B cell (primary cell): ENCODE measurements at places on chromosomes 3 and 15.

DNA sequence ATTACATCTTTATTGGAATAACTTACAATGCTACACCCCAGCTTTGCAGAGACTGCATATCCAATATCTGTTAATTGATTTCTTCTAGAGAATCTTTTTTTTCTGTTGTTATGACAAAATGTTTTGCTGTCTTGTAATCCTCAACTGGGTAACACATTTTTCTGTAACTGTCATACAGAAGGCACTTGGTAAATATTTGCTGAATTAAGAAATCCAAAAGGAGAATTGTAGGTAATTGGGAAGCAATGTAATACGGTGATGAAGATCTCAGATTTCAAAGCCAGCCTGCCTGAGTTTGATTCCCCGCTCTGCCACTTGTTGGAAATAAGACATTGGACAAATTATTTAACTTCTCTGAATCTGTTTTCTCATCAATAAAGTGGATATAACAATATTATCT, 169.1 kb downstream of the WDR72 start:
- DNase-seq: no peak

DNA sequence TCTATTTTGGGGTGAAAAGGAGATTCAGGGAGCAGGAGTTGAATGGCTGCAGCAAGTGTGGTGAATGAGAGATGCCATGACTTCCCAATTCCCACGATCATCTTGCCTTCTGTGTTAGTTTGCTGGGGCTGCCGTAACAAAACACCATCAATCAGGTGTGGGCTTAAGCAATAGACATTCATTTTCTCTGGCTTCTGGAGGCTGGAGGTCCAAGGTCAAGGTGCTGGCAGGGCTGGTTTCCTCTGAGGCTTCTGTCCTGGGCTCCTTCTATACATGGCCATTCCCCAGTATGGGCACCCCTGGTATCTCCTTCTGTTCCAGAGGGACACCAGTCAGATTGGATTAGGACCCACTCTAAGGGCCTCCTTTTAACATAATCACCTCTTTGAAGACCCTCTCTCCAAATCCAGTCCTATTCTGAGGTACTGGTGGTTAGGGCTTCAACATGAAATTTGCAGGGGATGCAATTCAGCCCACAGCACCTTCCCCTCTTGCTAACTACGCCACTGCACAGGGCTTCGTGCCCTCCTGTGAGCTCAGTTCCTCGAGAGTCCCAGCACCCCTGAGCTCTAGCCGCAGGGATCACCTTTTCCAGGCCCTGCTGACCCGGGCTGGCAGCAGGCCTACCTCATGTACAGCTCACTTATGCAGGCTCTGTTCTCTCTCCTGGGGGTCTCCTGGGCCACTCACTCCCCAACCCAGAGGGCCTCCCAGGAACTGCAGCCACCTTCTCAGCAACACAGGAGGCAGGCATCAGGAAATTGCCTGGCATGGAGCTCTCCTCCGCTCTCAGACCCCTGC, 37.3 kb upstream of the SLC6A11 start:
- no peak for DNase-seq

- DNase-seq: no peak
Measured at GRCh38 chr3:186882881-186883685, 40.6 kb downstream of the ADIPOQ start.

DNA sequence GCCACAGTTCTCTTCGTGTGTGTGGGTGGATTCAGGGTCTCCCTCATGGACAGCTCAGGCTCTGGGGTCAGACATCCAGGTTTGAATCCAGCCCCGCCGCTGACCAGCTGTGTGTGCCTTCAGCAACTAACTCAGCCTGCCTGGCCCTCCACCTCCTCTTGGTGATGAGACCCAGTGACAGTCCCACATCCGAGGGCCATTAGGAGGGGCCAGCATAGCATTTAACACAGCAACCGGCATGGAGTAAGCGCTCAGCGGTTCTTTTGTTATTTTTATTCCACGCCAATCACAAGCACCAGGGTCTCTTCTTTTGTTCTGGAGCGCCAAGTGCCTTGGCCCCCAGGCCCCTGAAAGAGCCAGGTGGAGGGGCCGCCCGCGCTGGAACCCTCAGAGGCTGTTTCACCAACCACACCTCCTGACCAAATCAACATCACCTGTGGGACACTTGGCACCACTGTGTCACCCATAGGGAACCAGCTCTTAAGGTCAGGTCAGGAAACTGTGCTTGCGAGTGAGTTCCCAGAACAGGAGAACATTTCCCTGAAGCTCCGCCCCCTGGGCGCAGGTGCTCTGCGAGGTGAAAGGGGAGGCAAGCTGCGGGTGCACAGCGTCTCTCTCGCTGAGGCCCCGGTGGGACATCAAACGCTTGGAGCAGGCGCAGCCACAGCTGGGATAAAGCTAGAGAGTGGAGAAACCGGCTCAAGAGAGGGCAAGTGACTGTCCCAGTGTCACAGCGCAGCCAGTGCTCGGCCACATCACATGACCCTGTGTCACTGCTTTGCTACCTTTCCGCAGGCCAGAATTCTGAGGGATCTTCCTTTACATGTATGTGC, 311.3 kb downstream of the UACA start:
- DNase-seq: no peak

GRCh38 chr15:41671656-41672648, 11.7 kb downstream of the MGA start:
- DNase-seq: no peak

GRCh38 chr3:177195242-177195991, 1.9 kb downstream of the TBL1XR1 start:
- DNase-seq: peak; percentile 32

DNA sequence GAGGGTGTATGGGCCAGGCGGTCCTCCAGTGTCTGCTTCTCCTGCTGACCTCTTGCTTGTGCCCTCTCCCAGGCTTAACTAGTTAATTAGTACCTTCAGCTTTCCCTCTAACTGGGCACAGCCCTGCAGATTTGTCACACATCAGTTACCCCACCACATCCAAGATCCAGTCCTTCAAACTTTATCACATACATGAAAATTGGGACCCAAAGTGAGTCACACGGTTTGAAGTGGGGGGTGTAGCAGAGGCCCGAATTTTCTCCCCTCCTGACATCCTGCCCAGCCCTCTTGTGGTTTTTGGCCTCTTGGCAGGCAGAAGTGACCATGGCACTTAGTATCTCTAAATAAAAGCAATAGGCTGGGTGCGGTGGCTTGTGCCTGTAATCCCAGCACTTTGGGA, 3.9 kb downstream of the MAPKAPK3 start:
- no peak for DNase-seq

DNA sequence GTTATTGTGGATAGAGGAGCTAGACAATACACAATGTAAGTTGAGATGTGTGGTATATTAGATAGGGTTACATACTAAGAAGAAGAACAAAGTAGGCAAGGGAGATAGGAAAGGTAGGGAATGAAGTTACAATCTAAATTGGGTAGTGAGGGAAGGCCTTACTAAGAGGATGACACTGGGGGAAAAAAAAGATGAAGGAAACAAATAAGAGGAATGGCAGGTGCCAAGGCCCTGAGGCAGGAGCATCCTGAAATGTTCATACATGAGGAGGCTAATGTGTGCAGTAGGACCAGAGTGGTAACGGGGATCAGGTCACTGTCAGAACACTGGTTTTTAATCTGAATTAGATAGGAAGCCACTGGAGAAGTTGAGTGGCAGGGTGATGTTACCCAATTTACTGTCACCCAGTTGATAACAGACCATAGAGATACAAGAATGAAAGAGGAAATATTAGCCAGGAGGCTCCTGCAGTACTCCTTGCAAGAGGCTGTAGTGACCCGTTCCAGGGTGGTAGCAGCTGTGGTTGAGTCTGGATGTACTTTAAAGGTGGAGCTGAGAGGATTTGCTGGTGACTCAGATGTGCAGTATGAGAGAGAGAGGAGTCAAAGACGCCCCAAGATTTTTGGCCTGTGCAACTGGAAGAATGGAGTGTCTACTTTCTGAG, 14.4 kb downstream of the RTP1 start:
- DNase-seq: no peak

GRCh38 chr15:24621630-24622215, 53.9 kb upstream of the NPAP1 start:
- DNase-seq: no peak

DNA sequence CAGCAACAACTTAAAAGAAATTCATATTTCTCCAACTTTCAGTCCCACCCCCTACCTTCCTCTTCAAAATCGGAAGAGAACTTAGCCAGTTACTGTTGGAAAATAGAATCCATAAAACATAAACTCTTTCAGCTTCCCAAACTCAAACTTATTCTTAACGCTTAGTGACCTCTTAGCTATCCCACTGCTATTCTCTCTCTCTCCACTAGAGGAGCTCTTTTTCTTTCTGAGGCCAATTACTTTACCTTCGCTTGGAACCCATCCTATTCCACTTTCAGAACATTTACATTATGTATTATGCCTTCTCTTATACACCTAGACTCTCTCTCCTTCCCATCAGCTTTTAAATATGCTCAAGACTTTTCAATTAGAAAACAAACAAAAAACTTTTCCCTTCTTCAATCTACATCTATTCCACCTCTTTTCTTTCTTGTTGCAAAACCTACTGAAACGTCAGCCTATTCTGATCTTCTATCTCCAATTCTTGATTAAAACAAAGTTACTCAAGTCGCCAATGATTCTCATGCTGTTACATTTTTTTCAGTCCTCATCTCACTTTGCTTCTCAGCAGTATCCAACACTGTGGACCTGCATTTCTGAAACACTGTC, 13.4 kb upstream of the GHSR start:
- DNase-seq: peak; percentile 46

GRCh38 chr15:58010983-58011382, 54.5 kb downstream of the ALDH1A2 start:
- DNase-seq: no peak

DNA sequence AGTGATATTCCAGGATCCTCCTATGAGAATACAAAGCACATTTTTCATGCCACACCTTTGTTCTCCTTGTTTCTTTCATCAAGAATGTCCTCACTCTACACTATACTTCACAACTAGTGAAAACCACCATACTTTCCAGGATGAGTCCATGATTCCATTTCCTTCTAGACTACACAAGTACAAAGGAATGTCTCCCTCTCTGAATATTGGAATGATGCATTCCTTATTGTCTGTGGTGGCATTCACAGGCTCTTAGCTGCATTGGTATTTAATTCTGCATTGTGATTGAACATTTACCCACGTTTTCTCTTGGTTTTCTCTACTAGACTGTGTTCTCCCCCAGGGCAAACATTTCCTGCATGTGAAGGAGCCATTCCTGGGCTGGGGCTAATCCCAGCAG, 217.5 kb downstream of the RAP2B start:
- DNase-seq: no peak

GRCh38 chr15:45087513-45087912, 26.5 kb downstream of the DUOX2 start:
- DNase-seq: no peak

DNA sequence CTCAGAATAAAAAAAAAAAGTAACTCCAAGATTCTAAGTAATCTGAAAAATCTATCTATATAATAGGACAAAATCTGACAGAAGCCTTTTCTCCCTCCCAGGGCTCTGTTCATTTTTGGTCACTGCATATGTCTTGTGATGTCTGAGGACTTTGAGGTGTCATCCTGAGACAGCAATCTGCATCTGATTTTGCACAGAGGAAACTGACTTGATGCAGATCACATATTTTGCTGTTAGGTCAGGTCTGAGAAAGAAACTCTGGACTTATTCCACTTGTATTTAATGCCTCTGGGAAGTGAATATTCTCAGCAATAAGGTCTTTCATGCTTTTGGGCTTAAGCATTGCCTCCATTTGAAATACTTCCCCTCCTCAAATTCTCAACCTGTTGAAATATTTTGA, 295.2 kb upstream of the THBS1 start:
- no peak for DNase-seq

- no peak for DNase-seq
Measured at GRCh38 chr15:39194106-39194830, 386.6 kb upstream of the THBS1 start.

- no peak for DNase-seq
Measured at GRCh38 chr3:85164436-85164835, 205.6 kb downstream of the CADM2 start.

DNA sequence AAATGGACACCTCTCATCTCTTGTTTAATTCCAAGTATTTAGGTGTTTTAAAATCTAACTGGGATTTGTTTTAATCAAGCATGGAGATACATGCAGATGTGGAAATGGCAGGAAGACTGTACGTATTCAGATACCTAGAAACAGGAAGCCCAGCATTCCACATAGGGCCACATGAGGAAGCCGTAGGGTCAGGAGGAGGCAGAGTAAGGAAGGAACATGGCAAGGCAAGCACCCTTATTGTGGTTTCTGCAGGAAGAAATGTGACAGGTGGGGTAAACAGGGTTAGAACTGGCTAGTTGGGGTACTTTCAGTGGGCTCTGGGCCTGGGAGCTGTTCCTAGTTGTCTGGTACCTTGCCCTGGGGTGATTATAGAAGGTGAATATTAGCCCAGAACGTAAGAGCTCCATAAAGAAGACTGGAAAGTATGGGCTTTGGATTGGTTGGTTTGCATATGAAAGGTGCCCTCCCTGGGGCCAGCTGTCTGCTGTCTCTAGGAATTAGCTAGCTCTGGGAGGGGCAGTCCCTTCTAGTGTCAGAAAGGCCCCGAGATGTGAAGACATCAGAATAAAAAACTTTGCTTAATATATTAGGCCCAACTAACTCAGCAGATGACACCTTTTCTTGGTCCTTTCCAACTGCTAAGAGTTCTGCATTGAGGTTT, 107.7 kb upstream of the CADPS start:
- no peak for DNase-seq

GRCh38 chr15:62894322-62895085, 148.0 kb upstream of the TPM1 start:
- no peak for DNase-seq

- no peak for DNase-seq
Measured at GRCh38 chr3:170488802-170489201, 70.1 kb downstream of the CLDN11 start.

GRCh38 chr3:13308380-13308801, 111.7 kb downstream of the NUP210 start:
- DNase-seq: peak; percentile 60

DNA sequence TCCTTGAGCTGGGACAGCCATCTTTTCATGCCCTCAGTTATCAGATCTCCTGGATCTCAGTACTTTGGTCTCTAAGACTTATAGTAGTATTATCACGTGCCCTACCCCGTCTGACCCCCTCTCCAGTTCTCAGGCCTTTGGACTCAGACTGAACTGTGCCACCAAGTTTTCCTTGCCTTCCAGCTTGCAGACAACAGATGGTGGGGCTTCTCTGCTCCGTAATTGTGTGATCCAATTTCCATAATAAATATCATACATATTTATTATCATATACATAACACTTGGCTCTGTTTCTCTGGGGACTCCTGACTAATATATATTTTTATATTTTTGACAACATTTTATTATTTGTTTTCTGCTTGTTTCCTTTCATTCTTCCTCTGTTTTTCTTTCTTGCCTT, 458.8 kb upstream of the SEMA6D start:
- DNase-seq: no peak

GRCh38 chr15:68715111-68715510, 105.6 kb downstream of the ANP32A start:
- DNase-seq: no peak

GRCh38 chr15:51726302-51727073, 11.0 kb downstream of the LYSMD2 start:
- DNase-seq: peak; percentile 6

DNA sequence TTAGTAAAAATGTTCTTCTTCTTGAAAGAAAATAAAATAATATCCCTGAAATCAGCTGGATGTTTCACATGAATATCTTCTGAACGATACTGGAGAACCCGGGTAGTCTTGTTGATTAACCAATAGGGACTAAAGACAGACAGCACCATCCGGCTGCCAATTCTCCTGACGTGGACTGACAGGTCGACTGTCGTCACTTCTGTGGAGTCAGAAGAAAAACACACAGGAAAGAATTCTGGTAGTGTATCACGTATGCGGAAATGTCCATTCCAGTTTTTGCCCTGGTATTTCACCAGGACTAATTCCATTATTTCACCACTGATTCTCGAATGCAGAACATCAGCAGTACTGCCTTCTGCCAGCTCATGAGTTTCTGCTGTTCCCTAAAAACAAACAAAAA, 144.6 kb downstream of the VPS13C start:
- no peak for DNase-seq
